ENCODE measurements at places on chromosomes 13 and 19.
A peak's percentile ranks its signal among the peaks of the same experiment; 100 is the strongest.

GRCh38 chr19:1474765-1475351 is 4.2 kb downstream of the C19orf25 start:
- no peak for DNase-seq

DNA sequence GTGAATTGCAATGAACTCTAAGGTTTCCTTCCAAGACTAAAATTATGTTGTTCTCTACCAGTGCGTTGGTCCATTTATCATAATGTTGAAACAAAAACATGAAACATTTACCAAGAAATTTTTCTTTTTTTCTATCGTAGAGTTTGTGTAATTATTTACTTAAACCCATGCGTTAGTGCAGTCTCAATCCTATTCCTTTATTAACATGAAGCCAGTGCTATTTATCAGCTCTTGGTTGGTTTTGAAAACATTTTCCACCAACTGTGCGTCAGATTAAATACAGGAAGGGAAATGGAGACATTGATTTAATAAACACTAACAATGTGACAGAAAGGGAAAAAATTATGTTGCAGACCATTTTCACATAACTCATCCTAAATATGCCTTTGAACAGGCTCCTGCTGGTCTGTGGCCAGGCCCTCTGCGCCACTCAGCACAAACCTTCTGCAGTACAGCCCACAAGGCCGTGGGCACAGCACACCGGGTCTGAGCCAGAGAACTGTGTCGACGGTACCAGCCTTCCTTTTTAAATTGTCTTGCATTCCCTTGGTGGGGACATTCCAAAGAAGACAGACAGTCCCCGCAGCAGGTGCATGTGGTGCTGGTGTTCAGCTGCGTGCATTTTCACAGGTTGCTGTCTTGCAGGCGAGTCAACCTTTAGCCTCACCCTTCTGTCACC is 135.8 kb downstream of the SHISA2 start:
- DNase-seq, result no peak

DNA sequence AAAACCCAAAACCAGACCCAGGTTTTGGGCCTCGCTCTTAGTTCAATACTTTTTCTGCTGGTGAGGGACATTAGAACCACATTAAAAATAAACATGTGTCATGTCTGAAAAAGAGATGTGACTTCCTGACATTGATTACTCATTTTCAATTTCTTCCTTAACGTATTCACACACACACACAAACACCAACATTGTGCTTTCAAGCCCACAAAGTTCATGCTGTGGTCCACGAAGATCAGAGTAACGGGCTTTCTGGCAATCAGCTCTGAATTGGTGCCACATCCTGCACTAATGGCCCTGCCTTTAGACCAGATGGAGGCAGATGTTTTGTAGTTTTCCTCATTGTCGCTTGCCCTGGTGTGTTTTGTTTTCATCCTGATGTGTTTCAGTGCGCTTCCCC is 47.9 kb upstream of the POMP start:
- no peak for DNase-seq

- DNase-seq, result peak; percentile 17
These were observed 66.6 kb downstream of the SPRYD7 start for GRCh38 chr13:49869519-49869918.

- no peak for DNase-seq
These were observed 15.5 kb upstream of the MYH14 start for GRCh38 chr19:50187937-50188336.

DNA sequence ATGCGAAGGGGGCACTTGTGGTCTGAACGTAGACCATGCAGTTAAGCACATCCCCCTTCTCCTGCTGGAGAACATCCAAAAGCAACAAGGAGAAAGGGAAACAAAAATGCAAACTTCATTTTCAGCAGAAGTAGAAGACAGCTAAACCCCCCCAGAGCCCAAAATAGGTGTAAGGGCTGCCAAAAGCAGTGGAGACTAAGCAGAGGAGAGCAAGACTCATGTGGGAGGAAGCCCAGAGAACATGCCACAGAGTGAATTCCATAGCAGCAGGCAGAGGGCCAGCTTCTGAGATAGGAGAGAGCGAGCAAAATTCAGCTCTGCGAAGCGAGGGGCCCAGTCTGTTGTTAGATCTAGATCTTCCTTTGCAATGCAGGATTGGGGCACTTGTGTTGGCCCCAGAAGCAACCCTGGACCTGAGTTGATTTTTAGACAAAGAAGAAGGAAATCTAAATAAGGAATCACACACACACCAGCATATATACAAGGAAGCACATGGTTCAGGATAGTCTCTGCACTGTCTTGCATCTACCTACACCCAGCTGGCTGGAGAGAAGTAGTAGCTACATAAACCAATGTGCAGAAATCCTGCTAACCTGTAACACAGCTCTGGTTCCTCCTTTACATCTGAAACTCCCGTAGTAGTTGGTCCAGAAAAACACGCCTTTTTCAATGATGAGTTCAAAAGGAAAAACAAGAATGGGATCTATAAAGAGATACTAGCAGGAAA is 199.6 kb downstream of the SPRY2 start:
- peak; percentile 14 for DNase-seq

DNA sequence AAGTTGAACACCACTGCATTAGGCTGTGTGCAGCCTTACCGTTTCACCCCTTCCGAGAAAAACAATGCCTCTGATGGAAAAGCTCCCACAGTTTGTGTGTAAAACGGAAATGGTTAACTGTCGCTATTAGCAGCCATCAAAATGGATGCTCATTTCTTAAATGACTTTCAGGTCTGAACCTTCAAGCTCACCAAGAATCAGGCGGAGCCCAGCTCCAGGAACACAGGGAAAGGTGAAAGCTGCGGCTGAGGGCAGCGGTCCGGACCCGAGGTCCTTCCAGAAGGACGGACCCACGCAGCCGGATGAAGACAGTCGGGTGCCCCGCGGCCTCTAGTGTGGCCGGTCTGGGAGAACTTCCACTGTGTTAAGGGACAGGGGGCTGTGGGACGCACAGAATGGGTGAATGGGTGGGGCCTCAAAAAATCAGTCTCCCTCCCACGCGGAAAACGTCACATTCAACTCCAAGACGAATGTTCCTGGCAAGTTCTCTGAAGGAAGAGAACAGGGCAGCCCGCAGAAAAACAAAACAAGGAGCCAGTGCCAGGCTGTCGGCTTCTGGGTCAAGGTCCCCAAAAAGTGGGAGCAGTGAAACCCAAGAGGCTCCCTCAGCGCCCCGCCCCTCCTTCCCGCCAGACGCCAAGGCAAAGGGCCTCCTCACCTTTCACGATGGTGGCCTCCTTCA is 4.9 kb downstream of the IRS2 start:
- no peak for DNase-seq

- no peak for DNase-seq
These were observed 32.5 kb upstream of the NCCRP1 start for GRCh38 chr19:39164289-39164688.

DNA sequence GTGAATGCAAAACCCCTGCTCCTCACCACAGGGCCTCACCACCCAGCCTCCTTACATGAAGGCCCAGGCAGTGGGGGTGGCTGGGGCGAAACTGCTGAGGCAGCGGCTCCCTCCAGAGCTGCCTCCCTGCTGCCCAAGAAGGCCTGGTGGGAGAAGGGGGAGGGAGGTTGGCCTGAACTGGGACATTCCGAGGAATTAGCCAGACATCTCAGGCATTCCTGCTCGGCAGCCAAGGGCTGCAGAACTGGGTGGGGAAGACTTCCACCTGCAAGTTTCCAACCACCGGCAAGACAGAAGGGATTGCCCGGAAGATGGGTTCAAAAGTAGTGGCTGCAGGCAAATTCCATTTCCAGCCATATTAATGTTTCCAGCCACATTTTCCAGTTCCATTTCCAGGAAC is 2.3 kb upstream of the PSPN start:
- DNase-seq, result no peak

- peak; percentile 89 for DNase-seq
These were observed 6.5 kb upstream of the LIPE start for GRCh38 chr19:42433503-42434260.

GRCh38 chr19:12896460-12896859 is 5.5 kb downstream of the GCDH start:
- no peak for DNase-seq

- DNase-seq, result peak; percentile 55
These were observed 7.0 kb upstream of the WBP4 start for GRCh38 chr13:41054212-41054877.

GRCh38 chr19:33241530-33242101 is 16.0 kb upstream of the SLC7A10 start:
- DNase-seq, result no peak

- DNase-seq, result no peak
These were observed 34.4 kb downstream of the STARD13 start for GRCh38 chr13:33251131-33251661.

- no peak for DNase-seq
These were observed 146.6 kb downstream of the RGCC start for GRCh38 chr13:41603917-41604316.

DNA sequence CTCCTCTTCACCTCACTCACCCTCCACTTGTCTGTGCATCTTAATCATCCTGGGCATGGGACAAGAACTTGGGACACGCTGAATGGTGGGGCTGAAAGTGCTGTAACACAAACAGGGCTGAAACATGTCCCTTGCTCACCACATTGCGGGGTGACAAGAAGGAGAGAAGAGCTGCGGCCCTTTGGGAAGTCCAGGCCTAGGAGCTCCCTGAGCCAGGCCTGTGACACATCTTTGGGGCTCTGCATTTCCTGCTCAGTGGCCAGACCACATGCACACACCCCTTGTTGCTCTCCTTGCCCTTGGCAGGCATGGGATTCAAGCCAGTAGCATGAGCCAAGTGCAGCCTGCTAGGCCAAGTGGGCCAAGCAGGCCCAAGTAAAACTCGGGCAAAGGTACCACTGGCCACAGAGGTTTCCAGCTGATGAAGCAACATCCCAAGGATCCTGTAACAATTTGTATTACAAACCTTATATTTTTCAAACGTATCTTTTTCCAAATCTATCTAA is 1384.3 kb upstream of the PCDH20 start:
- DNase-seq, result no peak

- no peak for DNase-seq
These were observed 18.8 kb upstream of the KL start for GRCh38 chr13:32997399-32997798.

DNA sequence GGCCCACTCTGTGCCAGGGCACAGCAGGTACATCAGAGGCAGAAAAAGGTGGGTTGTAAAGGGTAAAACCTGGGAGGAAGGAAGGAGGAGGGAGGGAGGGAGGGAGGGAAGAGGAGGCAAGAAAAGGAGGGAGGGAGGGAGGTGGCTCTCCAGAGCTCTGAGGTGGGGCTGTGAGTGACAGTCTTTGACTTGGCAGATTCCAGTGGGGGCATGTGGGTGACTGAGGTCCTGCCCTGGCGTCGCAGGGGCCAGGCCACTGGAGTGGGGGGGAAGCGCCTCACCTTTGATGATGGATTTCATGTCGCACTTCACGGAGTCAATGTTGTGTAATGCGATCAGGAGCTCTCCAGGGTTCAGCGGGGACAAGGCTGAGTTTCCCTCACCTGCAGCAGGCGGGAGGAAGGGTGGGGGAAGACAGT is 6.0 kb upstream of the RSPH6A start:
- DNase-seq, result no peak

DNA sequence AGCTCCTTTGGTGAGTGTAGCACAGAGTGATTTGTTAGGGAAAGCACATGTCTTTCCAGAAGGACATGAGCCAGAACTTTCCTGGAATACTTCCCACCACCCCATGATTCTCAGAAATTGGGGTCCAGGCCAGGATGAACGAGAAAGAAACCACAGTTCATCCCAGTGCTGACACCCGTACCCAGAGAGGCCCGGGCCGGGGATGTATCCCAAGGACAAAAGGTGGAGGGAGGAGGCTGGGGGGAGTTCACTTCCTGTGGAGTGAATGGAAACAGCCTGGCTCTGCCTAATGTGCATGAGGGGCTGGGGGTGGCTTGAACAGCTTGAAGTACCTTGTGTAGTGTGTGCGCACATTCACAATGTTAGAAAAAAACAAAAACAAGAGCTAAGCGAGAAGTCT is 47.5 kb downstream of the CDADC1 start:
- no peak for DNase-seq

- peak; percentile 69 for DNase-seq
These were observed 579.1 kb downstream of the GPC6 start for GRCh38 chr13:93805736-93806135.

GRCh38 chr19:15303105-15303780 is 29.1 kb downstream of the BRD4 start:
- DNase-seq, result no peak

DNA sequence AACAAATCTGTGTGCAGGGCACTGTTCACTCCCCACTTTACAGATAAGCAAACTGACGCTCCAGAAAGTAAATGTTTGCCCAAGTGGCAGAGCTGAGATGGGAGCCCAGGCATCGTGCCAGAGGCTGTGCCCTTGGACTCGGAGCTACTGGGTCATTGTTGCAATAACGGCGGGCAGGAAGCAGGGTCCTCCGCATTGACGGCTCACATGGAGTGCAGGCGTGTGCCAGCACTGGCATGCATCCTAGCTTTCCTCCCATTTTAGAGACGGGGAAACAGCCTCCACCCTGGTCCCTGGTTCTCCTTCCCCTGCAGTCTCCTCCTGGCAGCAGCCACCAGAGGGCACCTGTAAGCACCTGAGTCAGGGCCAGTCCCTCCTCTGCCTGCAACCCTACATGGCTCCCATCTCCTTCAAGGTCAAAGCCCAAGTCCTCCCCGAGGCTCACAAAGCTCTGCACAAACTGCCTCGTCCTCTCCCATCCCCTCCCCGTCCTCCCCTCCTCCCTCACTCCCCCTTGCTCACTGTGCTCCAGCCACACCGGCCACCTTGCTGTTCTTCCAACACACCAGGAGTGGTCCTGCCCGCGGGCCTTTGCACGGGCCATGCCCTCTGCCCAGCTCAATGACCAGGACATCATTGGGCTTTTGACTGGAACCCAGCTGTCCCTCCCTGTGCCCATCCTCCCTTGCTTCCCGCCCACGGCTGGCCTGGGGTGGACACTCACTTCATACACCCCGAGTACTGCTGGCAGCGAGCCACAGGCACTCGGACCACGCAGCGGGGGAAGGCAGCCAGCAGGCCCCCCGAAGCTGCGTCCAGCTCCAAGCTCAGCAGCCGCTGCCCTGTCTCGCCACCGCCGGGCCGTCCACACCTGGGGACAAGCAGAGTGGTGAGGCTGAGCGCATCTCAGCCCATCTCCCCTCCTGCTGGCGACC is 7.7 kb upstream of the LRG1 start:
- peak; percentile 51 for DNase-seq

DNA sequence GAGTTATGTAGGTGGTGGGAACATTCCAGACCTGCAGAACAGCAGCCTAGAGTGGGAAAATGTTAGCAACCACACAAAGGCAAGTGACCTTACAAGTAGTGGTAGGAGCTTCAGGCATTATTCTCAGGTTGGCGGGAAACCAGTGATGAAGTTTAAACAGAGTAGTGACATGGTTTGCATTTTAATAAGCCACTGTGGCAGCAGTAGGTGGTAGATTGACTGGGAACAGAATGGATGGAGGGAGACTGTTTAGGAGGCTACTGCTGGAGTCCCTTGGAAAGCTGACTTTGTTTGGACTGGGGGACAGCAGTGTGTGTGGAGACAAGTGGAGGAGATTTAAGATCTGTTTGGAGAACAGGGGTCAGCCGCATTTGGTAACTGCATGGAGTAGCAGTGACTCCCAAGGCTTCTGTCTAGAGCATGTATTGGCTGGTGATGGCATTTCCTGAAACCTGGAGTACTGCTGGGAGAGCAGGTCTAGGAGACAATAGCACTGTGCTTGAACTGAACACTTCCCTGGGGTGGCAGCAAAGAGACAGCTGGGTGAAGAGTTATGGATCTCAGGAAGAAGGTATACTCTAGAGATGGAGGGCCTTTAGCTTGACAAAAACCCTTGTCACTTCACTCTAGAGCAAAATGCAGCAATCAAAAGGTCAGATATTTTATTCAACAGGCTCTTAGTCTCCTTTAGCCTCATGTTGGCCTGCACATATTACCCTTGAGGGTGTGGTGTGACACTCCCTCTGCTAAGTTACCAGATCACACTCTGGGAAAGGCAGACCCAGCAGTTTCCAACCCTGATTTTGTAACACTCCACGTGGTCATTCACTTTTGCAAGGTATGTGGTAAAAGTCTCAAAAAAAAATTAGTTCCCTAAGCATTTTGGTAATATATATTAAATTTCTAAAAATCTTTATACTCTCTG is 70.3 kb downstream of the DHRS12 start:
- no peak for DNase-seq

Measured in HAP-1 (cell line).